ENCODE measurements at places on chromosomes 5 and 9.

DNA sequence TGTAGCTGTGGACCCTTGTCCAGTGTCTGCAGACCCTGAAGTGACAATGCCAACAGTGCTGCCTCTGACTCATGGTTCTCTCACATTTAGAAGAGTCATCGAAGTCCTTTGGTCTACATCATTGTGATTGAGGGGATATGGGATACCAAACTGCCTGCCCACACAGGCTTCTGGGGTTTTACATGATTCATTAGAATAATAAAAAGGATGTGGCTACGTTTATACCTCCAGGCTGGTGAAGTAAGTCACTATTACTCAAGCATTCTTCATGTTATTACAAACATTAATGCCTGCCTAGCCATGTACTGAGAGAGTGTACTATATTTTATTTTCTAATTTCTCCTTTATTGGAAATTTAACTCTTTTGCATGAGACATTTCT is 365.7 kb downstream of the SPATA31D1 start:
- no peak for DNase-seq

DNA sequence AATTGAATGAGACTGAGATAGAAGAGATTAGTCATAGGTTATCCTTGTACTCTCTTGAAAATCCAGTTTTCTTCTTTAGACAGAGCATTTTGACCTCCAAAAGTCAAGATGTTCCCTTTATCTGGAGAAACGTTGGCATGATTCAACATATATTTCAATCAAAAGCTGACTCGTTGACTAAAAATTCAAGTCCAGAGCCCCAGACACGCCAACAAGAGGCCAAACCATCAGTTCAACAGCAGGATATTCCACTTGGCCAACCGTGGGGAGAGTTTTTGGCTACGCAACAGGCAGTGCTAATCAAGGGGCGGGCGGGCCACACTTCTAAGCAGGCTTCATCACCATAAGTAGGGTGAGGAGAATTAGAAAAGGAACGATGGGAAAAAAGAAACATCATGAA is 119.1 kb downstream of the SLIT3 start:
- no peak for DNase-seq

DNA sequence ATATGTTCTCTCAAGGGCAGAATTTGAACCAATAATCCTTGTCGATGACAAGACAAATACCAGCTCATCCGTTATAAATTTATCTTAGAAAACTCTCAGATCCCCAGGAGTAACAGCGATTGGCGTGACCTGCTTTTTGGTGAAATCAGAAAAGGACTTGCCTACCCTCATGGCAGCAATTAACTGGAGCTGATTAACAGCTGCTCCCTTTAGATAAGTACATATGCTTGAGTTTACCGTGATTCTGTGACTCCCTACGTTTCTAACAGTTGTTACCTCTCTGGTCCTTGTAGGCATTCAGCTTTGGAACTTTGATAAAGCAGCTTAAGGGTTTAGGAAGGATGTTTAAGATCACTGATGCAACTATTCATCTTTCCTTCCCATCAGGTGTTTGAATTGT is 2.6 kb downstream of the INVS start:
- DNase-seq: no peak

GRCh38 chr5:178454821-178455479 is 135.2 kb downstream of the COL23A1 start:
- no peak for DNase-seq

DNA sequence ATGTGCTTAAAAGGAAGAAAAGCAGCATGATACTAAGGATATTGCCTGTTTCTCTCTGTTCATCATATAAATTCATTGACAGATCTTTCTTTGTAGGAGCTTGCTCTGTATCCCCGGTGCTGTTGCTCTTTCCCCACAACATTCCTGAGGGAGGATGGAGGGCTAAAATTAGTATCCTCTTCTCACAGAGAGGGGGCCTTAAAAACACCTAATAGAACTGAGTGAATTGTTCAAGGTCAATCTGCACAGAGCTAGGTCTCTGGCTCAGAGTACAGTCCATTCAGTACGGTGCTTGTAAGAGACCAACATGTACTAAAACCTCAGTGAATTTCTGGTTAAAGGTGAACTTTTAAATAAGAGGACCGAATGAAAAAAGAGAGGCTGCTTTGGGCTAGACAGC is 88.7 kb downstream of the PALM2AKAP2 start:
- DNase-seq: no peak

- DNase-seq: no peak
These were observed 79.3 kb downstream of the TMC1 start for GRCh38 chr9:72600671-72601070.

DNA sequence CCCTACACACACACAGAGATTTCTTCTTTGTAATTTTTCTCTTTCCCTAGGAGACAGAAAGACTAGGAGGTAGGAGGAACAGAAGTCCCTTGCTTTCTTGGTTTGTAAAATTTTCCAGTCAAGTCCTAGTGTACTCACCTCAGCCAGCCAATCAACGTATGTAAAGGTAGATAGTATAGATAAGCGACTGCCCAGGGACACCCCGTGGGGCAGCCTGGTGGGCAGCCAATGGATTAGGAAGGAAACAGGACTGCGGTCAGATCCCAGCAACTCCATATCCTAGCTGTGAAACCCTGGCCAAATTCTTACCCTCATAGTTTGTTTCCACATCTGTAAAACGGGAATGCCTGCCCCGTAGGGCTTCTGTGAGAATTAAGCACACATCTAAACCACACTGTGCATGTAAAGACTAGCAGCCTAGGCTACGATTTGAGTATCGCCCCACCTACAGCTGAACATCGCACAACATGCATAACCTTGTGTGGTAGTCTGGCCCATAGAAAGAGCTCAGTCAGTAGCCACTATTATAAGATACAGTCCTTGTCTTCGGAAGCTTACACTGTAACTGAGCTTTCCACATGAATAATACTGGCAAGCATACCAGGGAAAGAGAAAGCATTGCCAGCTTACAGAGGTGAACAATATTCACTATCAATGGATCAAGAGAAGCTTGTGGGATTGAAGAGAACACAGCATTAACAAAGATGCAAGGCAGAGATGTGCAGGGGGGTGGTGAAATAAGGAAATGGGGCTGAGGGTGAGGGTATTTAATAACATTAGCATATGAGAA is 353.4 kb upstream of the PANK3 start:
- no peak for DNase-seq

GRCh38 chr5:156149213-156149612 is 177.8 kb upstream of the SGCD start:
- DNase-seq: no peak

- no peak for DNase-seq
These were observed 106.2 kb downstream of the ST8SIA4 start for GRCh38 chr5:100796851-100797250.

DNA sequence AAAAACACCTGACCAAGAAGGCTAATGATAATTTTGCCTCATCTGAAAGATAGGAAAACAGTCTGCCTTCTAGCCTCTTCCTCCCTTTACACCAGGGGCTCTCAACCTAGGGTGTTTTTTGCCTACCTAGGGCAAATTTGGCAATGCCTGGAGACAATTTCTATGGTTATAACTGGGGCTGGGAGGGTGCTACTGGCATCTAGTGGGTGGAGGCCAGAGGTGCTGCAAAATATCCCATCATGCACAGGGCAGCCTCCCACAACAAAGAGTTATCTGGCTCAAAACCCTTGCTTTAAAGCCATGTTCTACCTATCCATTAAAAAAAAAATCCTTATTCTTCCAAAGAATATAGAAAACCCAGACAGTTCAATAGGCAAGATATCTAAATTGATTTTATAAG is 45.0 kb upstream of the NR3C1 start:
- DNase-seq: no peak

DNA sequence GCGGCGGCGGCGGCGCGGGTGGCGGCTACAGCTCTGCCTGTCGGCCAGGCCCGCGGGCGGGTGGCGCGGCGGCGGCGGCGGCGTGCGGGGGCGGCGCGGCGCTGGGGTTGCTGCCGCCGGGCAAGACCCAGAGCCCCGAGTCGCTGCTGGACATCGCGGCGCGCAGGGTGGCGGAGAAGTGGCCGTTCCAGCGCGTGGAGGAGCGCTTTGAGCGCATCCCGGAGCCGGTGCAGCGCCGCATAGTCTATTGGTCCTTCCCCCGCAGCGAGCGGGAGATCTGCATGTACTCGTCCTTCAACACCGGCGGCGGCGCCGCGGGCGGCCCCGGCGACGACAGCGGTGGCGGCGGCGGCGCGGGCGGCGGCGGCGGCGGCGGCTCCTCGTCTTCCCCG is 296 bp downstream of the ZSWIM6 start:
- no peak for DNase-seq

DNA sequence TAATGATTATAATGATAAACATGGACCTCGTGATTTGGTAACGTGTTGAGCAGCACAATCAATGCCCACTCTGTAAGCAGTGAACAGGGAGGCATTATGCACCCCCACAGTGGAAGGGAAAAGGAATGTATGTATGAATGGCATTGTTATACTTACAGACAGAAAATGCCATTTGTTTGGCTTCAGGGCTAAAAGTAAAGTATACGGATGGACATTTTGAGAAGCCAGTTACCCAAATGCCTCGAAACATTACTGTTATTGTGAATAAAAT is 260.2 kb upstream of the PPP1R2B start:
- no peak for DNase-seq

- no peak for DNase-seq
These were observed 10.7 kb downstream of the LYSMD3 start for GRCh38 chr5:90518661-90519060.

- no peak for DNase-seq
These were observed 20.1 kb downstream of the CLPTM1L start for GRCh38 chr5:1324719-1325190.

GRCh38 chr5:42956551-42956950 is 83.6 kb downstream of the ANXA2R start:
- DNase-seq: no peak

DNA sequence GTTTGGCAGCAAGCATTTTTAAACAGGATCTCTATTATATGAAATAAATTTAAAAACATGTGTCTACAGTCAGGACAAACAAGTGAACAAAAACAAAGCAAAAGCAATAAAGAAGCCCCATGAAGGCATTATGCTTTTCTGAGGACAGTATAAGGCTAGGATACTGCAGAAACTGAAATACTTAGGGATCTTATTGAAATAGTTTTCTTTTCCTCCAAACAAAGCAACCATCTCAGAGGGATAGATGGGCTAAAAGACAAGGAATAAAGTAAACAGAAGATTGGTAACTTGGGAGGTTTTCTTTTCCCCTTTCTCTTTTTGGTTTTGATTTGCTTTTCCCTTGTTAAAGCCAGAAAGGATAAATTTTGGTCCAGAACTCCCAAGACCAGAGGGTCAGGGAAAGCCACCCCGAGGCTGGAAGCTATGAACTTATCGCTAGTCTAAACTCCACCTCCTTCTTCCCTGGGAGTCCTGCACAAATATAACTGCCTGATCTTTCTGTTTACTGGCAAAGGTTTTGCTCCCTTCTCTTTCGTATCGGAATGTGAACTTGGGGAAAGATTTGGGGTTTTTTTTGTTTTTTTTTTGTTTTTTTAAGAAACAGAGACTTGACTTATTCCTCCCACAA is 164.0 kb downstream of the GHR start:
- no peak for DNase-seq

GRCh38 chr5:17748941-17749340 is 114.7 kb downstream of the TAF11L14 start:
- DNase-seq: no peak

DNA sequence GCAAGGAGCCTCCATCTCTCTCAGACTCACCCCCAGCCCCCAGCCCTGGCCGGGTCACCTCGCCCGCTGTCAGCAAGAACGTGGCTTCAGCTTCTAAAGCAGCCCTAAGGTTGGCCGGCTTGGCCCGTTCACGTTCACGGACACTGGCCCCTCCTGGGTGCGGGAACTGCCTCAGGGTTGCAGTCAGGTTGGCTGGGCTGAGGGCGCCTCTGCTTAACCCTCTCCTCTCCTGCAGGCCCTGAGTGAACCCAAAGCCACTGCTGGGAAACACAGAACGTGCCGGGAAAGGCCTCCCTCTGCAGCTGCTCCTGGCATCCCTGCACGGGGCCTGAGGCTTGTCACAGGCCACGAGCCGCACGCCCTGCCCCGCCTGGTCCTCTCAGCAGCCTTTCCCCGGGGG is 40.1 kb upstream of the UBAC1 start:
- no peak for DNase-seq

All from HS-27A (cell line).